Sigmoid colon (tissue), 7 donors: ENCODE measurements at places on chromosomes 1 and 21. TPM values are rescaled to one million over a fixed set of nuclear protein-coding genes. Genes with fewer than 3 reads are reported as not detected.

Gene PRRX1
- polyA plus RNA-seq: 0.46 TPM

Gene FOXO6
- not detected for polyA plus RNA-seq

Gene S100A7
- polyA plus RNA-seq: not detected

Gene TNFRSF18
- 3.9 TPM for polyA plus RNA-seq

Gene MYOM3
- polyA plus RNA-seq: 3.7 TPM

Gene SLX9
- polyA plus RNA-seq: 9.7 TPM

Gene SYTL1
- polyA plus RNA-seq: 25.9 TPM

Gene TNFRSF8
- polyA plus RNA-seq: not detected

Gene SFN
- polyA plus RNA-seq: 209 TPM

Gene THEM5
- polyA plus RNA-seq: not detected

Gene CYP4B1
- polyA plus RNA-seq: 4.8 TPM
